ENCODE measurements at places on chromosomes 13 and 19.

- no peaks in the 10 kb centered on the region for H3K36me3 ChIP-seq
- no peak for DNase-seq
- H3K4me3 ChIP-seq, result peak overlapping the region; percentile 100
- H3K4me1 ChIP-seq, result peaks cover 78% of the 10 kb centered on the region
Measured at GRCh38 chr19:2783781-2784145, 690 bp upstream of the SGTA start.

DNA sequence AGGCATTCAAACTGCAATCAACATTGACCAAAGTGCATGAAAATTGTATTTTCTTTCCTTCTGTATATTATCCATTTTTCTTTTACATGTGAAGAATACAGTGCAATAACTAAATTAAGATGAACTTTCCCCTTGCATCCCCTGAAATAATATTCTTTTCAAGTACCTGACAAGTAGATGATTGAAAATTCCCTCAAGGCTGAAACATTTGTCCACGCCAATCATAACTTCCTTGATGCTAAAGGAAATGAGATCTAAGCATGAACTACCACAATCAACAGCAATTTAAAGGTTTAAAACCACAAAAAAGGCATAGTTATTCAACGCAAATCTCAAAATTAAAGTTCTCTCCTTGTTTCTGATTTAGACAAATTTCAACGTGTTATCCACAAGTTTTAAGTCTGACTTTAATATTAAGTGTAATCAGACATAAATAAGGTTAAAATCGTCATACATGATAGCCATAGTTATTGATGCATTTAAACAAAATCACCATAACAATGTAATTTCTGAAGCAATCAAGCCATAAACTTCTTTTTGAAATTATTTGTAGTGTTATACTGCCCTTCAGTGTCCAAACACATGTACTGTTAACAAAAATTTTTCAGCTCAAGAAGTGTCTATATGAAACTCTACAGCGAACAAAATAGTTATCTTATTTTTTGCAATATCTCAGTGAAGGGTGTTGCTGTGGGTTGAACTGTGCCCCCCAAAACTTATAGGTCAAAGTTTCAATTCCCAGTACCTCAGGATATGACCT lies 169.5 kb downstream of the DCLK1 start:
- H3K27me3 ChIP-seq, result no peaks in the 10 kb centered on the region
- peaks cover 33% of the 10 kb centered on the region for H3K4me1 ChIP-seq
- no peak overlapping the region for H3K4me3 ChIP-seq

DNA sequence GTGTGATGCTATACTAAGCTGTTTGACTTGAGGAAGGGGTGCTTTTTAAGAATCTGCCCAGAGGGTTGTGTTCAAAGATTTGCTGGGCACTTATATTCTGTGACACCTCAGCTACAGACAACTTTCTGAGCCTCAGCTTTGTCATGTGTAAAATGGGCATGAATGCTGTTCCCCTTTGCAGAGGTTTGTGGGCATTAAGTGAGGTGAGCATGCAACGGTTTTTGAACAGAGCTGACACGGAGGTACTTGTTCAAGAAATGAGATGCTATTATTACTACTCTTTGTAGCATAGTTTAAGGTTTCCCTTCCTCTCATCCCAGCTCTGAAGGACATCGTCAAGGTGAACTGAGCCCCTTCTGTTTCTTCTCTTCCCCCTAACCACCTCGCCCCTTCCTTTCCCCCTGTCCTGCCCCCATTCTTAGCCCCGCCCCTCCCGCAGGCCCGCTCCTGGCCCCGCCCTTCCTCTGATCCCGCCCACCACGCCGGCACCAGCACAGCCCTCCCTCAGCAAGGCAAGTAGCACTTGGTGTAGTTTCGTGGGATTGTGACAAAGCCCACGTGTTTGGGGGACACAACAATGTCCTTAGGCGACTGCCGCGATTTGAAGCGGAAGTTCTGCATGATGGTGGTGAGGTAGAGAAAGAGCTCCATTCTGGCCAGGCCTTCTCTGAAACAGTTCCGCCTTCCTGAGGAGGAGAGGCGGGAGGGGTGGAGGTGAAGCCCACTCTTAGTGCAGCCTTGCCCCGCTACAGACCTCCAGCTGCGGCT lies 26.1 kb upstream of the CYP2A7 start:
- H3K4me3 ChIP-seq, result no peak overlapping the region
- DNase-seq, result no peak
- peaks cover 69% of the 10 kb centered on the region for H3K27me3 ChIP-seq
- no peaks in the 10 kb centered on the region for H3K4me1 ChIP-seq

DNA sequence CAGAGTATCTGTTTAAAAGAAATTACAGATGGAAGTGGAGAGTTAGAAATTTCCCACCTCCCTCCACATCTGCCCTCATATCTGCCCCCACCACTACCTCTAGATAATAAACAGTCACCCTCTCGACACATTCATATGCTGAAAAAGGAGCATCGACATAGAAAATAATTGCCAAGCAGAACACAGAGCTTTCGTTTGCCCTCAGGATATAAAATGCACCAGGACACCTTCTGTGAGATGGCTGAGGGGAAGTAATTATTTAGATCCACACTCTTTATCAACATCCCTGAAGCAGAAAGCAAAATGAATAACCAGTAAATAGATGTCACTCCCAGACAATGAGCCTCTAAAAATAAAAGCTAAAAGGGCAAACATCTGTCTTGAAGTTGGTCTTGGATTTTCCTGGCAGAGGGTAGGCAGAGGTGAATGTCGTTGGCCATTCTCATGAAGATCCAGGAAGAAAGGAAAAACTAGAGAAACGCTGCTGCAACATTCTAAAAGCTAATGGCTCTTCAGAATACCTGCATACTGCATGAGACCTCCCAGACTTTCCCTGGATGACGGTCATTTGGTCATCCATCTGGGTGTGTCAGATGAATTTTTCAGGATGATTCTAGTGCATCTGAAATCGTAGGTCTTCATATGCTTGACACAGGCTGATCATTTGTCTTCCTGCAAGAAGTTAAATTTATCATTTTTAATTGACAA lies 527.5 kb downstream of the RFC3 start:
- no peak overlapping the region for H3K4me3 ChIP-seq
- no peaks in the 10 kb centered on the region for H3K27me3 ChIP-seq
- no peak overlapping the region for H3K27ac ChIP-seq
- H3K4me1 ChIP-seq, result peaks cover 26% of the 10 kb centered on the region
- H3K36me3 ChIP-seq, result no peaks in the 10 kb centered on the region

DNA sequence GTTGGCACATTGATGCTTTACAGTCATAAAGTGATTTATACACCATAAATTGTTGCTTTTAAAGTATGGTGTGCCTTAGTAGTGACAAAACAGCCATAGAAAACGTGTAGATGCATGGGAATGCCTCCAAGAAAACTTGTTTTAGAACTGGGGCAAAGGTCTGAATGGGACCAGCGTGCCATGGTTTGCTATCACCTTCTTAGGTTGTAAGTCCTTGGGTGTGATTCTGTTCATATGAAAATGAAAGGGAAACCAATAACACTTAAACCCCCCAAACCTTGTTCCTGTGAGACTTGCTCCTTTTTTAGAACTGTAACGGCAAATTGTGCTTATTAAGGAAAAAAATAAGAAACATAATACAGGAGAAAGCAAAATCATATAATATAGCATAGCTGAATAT lies 603.3 kb upstream of the SLITRK6 start:
- no peak for DNase-seq
- no peak overlapping the region for H3K4me3 ChIP-seq
- no peaks in the 10 kb centered on the region for H3K27me3 ChIP-seq
- H3K27ac ChIP-seq, result peak overlapping the region; percentile 74
- H3K36me3 ChIP-seq, result no peaks in the 10 kb centered on the region

- no peaks in the 10 kb centered on the region for H3K27me3 ChIP-seq
- H3K4me1 ChIP-seq, result peaks cover 67% of the 10 kb centered on the region
- H3K27ac ChIP-seq, result peak overlapping the region; percentile 83
- H3K36me3 ChIP-seq, result no peaks in the 10 kb centered on the region
- DNase-seq, result peak; percentile 25
Measured at GRCh38 chr13:114131583-114132418, 622 bp downstream of the RASA3 start.

GRCh38 chr13:113817860-113818691 lies 45.8 kb downstream of the GAS6 start:
- peak overlapping the region; percentile 82 for H3K27ac ChIP-seq
- no peak for DNase-seq
- H3K4me3 ChIP-seq, result peak overlapping the region; percentile 47
- peaks cover 82% of the 10 kb centered on the region for H3K4me1 ChIP-seq
- no peaks in the 10 kb centered on the region for H3K27me3 ChIP-seq

DNA sequence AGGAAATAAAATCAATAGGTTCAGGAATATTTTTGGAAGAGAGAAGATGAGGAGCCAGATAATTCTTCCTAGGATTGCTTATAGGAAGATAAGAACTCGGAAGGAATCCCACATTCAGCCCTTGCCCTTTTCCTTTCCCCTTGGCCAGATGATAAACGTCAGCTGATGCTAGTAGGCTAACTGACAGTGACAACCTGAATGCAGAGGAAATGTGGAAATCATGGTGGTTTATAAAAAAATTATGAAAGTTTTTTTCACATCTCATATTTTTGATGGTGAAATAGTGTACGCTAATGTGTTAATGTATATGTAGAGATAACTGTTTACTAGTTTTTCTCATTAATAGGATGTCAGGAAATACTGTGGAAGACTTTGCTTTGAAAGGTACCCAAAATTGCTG lies 56.9 kb downstream of the EDNRB start:
- no peak overlapping the region for H3K4me3 ChIP-seq
- H3K27me3 ChIP-seq, result no peaks in the 10 kb centered on the region
- H3K36me3 ChIP-seq, result no peaks in the 10 kb centered on the region
- no peaks in the 10 kb centered on the region for H3K4me1 ChIP-seq
- H3K27ac ChIP-seq, result peak overlapping the region; percentile 69

DNA sequence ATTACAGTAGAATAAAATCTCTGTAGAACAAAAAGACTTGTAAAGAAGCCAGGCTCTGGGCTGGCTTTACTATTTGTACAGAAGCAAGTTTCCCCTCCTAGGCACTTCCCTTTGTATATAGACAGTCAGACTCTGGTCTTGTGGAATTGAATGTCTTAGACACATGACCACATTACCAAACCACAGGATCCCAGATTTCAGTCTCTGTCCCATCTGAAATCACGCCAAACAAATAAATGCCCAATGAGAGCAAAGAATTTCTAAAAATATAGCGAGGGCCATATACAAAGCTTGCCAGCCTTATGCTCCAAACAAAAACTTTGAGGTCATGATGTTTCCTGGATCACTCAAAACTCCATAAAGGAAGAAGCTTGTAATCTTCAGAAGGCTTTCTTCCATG lies 23.9 kb downstream of the CCDC70 start:
- no peak overlapping the region for H3K4me3 ChIP-seq
- H3K36me3 ChIP-seq, result no peaks in the 10 kb centered on the region
- no peak for DNase-seq

DNA sequence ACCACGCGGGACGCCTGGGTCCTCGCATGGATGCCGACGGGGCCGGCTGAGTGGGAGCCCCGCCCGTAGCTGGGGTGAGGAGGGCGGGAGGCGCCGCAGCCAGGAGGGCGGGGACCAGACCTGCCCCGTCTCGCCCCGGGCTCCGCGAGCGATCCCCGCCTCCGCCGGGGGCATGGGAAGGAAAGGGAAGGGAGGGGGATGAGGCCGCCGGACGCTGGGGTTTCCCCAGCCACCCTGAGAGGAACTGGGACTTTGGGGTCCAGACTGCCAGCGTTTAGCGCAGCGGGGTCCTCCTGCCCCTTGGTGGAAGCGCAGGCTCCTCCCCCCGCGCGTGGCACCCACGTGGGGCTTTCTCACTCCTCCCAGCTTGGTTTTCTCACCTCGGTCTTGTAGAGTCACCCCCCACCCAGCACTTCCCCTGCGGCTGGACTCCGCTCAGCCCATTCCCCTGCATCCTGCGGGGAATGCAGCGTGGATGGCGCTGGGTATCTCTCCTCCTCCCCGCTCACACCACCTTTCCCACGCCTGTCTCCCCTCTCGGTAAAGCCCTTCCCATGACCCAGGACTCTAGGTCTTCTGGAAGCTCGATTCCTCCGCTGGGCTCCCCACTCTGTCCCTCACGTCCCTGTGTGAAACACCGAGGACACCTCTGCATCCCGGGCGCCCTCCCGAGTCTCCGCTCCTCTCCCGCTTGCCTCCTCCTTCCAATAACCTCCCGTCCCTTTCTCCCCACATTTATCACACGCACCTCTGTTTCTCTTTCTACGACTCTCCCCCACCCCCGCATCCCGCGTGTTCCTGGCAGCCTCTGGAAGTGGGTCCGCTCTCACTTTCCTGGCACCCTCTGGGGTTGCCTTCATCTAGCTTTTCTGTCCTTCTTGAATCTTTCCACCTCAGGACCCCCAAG lies 2.1 kb downstream of the TGFB1 start:
- H3K4me1 ChIP-seq, result peaks cover 74% of the 10 kb centered on the region
- peak; percentile 75 for DNase-seq
- H3K27ac ChIP-seq, result peak overlapping the region; percentile 94
- H3K36me3 ChIP-seq, result peaks cover 16% of the 10 kb centered on the region
- H3K4me3 ChIP-seq, result peak overlapping the region; percentile 93
- H3K27me3 ChIP-seq, result peaks cover 13% of the 10 kb centered on the region

GRCh38 chr19:10201176-10201575 lies 6.4 kb upstream of the DNMT1 start:
- H3K27ac ChIP-seq, result no peak overlapping the region
- DNase-seq, result no peak
- H3K4me3 ChIP-seq, result no peak overlapping the region
- H3K27me3 ChIP-seq, result no peaks in the 10 kb centered on the region

GRCh38 chr13:37706041-37706440 lies 107.5 kb upstream of the POSTN start:
- no peak for DNase-seq
- H3K36me3 ChIP-seq, result no peaks in the 10 kb centered on the region
- H3K27ac ChIP-seq, result no peak overlapping the region
- no peaks in the 10 kb centered on the region for H3K4me1 ChIP-seq

- H3K4me1 ChIP-seq, result peaks cover 14% of the 10 kb centered on the region
- DNase-seq, result no peak
- no peaks in the 10 kb centered on the region for H3K36me3 ChIP-seq
- H3K27ac ChIP-seq, result peak overlapping the region; percentile 54
Measured at GRCh38 chr19:33194532-33194885, 379 bp downstream of the LRP3 start.

GRCh38 chr19:48578891-48579290 lies 26.9 kb downstream of the SULT2B1 start:
- no peak overlapping the region for H3K4me3 ChIP-seq
- H3K27me3 ChIP-seq, result no peaks in the 10 kb centered on the region
- peaks cover 9% of the 10 kb centered on the region for H3K4me1 ChIP-seq
- no peak overlapping the region for H3K27ac ChIP-seq
- DNase-seq, result no peak

- peak; percentile 34 for DNase-seq
- peak overlapping the region; percentile 83 for H3K27ac ChIP-seq
- H3K27me3 ChIP-seq, result no peaks in the 10 kb centered on the region
Measured at GRCh38 chr19:13207237-13207845, 57.1 kb downstream of the IER2 start.
